ENCODE measurements at places on chromosomes 5 and 9.

DNA sequence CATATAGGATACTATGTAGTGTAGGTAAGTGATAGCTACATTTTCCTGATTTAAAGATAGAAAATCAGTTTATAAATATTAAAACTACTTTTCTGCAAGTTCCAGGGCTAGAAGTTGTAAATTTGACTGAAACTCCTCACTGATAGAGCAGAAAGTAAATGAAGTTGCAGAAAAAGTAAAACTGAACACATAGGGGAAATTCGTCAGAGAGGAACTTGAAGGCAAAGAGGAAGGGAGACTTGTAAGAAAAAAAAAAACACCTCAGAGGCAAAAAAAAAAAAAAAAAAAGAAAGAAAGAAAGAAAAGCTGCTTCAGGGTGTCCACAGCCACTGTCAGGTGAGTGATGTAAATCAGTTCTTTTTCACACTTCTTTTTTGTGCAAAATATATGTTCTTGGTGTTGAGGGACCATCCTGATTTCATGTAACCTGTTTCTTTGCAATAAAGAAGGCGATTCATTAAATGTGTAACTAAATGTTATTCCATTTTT lies 336.2 kb upstream of the ZNF462 start:
- no peak for DNase-seq

- DNase-seq: no peak
Measured at GRCh38 chr9:9536523-9536922, 1076.3 kb downstream of the PTPRD start.

DNA sequence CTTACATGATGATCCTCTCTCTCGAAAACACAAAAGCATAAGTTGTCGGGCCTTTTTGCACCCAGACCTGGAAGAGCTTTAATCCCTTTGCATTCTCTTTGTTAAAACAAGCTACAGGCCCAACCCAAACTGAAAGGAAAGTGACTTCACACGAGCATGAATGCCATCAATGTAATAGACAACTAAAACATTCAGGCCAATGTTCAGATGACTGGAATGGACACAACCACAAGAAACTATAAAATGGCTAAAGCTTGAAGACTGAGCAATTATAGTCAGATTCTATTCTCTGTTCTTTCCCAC lies 45.5 kb downstream of the RFX3 start:
- DNase-seq: no peak

GRCh38 chr9:105027084-105027483 lies 99.1 kb upstream of the ABCA1 start:
- DNase-seq: no peak

DNA sequence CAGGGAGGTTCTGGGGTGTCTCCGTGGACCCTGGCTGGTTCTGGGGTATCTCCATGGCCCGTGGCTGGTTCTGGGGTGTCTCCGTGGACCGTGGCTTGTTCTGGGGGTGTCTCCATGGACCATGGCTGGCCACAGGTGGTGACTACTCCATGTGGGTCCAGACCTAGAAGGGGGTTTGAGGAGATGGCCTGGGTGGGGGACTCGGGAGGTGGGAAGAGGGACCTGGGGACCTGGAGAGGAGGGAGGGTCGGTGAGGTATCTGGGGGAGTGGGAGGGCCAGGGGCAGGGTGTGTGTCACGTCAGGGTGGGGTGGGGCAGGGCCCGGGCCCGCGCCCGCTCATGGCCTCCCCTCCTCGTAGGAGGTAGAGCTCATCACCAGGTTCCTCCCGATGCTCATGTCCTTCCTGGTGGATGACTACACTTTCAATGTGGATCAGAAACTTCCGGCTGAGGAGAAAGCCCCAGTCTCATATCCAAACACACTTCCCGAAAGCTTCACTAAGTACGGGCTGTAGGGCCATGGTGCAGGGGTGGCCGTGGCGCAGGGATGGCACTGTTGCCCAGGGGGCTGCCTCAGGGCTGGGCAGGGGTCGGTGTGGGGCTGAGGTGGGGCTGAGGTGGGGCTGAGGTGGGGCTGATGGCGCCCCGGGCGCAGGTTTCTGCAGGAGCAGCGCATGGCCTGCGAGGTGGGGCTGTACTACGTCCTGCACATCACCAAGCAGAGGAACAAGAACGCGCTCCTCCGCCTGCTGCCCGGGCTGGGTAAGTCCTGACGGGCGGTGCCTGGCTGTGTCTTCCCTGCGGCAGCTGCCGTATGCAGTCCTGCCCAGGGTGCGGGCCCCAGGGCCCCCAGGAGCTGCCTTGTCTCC lies 10.7 kb upstream of the TOR4A start:
- no peak for DNase-seq

DNA sequence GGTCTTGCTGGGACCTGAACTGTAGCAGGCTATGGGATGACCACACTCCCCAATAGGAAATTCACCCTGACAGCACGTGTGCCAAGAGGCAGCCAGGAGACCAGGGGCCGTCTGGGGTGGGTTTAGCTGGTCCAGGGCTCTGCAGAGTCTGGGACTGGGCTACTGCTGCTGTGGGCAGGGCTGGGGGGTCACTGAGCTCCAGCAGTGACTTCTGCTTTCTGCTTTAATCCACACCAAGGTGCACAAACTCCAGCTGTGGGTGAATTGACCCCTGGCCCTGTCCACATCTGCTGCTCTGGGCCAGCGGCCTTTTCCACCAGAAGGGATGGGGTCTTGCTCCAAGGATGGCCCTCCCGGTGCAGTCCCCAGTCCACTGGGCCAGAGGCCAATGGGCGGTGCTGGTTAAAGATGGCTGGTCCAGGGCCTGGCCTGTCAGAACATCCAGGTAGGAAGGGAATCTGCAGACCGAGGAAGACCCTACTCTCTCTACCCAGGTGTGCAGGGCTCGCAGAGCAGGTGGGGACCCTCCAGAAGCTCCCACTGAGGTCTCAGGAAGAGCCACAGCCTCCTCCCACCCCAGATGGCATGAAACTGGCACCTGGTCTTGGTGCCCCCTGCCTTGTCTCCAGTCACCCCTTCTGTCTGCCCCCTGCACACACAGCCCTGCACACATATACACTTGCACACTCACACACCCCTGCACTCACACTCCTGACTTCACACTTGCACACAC lies 28.0 kb downstream of the GLT6D1 start:
- no peak for DNase-seq

DNA sequence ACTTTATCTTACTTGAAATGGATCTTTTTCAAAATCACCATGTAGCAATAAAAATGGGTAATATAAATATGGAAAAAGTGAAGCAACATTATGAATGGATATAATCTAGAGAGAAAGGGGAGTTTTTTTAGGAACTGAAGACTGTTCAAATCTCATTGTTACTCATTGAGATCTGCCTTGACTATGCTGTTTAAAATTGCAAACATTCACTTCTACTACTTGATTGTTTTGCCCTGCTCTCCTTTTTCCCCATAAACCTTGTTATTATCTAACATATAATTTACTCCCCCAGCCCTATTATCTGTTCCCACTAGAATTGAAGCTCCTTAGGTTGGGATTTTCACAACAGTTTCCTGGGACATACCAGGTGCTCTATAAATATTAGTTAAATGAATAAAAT lies 22.0 kb downstream of the PAM start:
- DNase-seq: no peak

DNA sequence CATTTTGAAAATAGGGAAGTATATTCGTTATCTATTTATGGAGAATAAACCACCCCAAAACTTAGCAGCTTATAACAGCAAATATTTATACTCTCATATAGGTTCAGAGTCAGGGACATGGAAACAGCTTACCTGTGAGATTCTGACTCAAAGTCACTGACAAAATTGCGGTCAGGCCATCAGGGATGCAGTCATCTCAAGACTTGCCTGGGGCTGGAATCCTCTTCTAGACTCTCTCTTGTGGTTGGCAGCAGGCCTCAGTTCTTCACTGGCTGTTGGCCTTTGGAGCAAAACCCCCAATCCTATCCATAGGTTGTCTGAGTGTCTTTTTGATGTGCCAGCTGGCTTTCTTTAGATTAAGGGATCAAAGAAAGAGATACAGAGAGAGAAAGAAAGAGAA lies 275.6 kb downstream of the SEC61B start:
- no peak for DNase-seq

DNA sequence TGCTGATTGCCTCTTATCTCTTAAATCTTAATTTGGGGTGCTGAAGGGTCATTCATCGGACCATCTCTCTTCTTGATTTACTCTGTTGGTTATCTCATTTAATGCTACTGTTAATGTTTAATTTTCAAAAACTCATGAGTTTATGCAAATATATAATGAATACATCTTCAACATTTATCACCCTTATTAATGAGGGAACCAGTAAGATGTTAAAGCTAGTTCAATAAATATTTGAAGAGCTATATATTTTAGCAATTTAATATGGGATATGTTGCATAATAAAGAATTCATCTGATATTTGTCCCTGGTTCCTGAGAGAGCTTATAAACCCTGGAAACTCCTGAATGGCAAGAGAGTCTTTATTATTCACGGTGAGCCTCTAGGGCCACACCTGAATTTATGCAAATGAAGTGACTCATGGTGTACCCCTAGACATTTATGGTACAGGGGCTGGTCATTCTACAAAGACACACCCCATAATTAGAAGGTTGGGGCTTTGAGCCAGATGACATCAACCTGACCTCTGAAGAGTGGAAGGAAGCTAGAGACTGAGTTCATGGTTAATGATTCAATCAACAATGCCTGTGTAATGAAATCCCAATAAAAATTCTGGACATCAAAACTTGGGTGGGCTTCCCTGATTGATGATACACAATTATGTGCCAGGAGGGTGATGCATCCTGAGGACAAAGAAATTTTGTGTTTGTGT lies 339.5 kb upstream of the ZNF608 start:
- DNase-seq: no peak

DNA sequence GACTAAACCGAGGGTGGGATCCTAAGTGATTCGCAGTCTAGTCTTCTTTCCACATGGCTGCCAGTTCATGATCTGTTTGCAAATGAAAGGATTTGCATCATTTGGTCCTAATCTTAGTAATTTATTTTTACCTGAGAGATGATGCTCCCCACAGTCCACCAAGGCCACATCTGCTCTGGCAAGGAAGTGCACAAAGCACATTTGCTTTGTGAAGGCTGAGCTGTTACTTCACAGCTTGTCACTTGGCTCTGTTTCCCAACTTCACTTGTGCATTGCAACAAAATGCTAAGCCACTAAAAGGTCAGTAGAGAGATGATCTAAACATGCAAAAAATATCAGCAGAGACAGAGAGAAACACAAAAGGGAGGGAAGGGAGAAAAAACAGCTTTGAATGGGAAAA lies 128.5 kb upstream of the VLDLR start:
- DNase-seq: no peak
